ENCODE measurements at places on chromosomes 13 and 19.

DNA sequence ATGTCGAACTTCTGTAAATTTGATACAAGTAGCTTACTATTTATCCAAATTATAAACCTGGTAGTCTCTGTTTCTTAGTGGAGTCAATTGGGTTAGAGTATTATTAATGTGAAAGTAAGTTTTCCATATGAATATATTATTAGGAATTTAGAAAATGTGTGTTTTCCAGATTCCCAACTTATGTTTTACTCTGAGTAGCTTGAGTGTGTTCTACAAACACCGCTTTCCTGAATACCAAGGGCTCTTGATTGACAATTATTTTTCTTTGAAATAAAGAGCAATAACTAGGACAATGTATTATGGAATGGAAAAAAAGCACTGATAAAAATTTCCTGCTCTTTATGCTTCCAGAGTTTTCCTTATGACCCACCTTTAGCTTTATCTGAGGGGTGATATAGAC, 233.6 kb downstream of the POSTN start:
- no peak for DNase-seq

DNA sequence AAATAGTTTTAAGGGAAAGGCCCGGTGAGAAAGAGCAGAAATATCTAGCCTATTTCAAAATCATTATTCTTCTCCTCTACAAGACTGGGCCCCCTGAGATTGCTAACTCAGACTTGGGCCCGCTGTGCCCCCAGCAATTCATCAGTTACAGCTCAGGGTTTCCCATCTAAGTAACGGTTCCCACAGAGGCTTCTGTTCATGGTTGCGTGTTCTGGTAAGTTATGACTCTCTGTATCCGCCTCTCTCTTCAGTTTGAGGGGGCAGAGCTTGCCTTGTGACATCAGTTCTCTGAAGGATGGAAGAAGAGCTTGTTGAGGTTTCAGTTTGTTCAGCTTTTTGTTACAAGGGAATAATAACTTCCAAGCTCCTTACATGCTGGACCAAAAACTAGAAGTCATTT, 11.6 kb downstream of the ZNF57 start:
- no peak for DNase-seq

DNA sequence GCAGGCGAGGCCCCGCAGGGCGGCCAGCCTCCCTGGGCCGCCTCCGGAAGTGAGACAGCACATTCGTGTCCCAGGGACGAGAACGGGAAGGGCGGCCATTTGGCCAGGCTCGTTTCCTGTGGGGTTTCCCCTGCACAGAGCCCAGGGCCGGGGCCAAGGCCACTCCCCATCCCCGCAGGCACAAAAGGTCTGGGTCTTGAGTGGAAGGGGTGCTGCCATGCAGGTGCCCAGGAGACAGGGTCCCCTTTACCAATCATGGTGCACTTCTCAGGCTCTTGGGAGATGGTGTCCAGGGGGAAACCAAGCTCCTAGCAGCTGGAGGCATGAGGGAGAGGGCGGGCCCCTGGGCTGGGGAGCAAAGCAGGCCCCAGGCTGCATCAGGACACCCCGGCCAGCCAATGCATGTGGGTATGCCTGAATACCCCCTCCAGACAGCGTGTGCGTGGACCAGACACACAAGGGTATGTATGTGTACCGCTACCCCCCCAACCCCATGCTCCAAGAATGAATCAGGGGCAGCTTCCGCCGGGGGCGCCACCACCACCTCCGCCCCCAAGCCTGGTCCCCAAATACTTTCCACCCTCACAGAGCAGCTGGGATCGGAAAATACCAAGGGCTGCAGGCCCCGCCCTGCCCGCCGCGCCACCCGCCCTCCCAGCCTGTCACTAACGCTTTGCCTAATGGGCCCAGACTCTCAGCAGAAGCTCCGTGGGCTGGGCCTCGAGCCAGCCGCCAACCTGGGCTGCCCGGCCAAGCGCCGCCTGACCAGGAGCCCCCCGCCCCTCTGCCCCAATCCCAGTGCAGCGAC, 37.6 kb upstream of the NANOS3 start:
- peak; percentile 91 for DNase-seq

GRCh38 chr13:89267734-89268133, 1596.6 kb downstream of the SLITRK5 start:
- no peak for DNase-seq

DNA sequence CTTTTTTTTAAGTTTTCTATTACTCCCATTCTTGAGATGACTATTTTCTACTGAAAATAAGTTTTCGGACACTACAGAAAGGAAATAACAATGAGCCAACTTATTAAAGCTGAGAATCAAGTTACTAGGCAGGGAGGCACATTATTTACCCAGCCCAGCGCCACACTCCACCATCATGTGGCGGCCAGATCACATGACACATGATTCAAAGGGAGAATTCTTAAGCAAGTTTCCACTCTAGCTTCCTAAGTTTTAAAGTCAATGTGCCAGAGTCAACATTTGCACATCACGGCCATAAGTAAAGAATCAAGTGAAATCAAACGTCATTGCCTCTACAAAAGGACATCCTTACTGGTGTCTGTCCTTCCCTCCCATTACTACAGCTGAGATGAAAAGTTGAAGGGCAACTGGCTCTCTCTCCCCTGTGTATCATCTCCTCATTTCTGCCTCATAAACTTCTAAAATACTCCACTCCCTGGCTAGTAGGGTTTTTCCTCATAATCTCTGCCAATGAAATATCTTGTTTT, 81.7 kb downstream of the KLF12 start:
- no peak for DNase-seq

All from CD4-positive, alpha-beta T cell treated with Interleukin-4 for 1 hour (primary cell).